ENCODE measurements at places on chromosomes 2 and 18. TPM values are rescaled to one million over a fixed set of nuclear protein-coding genes. Genes with fewer than 3 reads are reported as not detected.

The COLEC12 gene
- total RNA-seq: 0.68 TPM

The ZNF2 gene
- total RNA-seq: 1.6 TPM

The ESPNL gene
- total RNA-seq: 0.40 TPM

The ANKRD36B gene
- total RNA-seq: 5.4 TPM

The AKAIN1 gene
- not detected for total RNA-seq

The LRRTM1 gene
- total RNA-seq: not detected

The AP1S3 gene
- total RNA-seq: 20.8 TPM

The CERS6 gene
- 14.8 TPM for total RNA-seq

The CXCR2 gene
- total RNA-seq: 18.7 TPM

The MARCO gene
- total RNA-seq: 0.80 TPM

The PECR gene
- 3.1 TPM for total RNA-seq

The LRP2 gene
- not detected for total RNA-seq

All from esophagus mucosa (tissue), 1 donor.